ENCODE measurements at places on chromosomes 3 and 15.

GRCh38 chr15:39230205-39230907, 350.5 kb upstream of the THBS1 start:
- peak; percentile 20 for DNase-seq

DNA sequence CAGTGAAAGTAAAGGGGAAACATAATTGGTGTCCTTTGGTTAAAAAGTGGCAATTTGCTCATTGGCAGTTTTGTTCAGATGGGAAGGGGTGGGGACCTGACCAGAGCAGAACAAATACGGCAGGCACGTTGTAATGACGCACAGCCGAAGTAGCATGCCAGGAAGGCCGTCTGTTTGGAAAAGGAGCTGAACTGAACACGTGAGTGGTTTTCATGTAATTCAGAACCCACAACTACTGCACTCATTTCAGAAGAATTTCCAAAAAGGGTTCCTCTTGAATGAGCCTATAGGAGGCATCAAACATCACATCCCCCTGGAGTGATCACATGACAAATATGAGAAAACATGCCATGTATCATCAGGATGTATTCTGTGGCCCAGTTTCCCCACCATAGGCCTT, 42.9 kb upstream of the LMCD1 start:
- DNase-seq, result no peak

DNA sequence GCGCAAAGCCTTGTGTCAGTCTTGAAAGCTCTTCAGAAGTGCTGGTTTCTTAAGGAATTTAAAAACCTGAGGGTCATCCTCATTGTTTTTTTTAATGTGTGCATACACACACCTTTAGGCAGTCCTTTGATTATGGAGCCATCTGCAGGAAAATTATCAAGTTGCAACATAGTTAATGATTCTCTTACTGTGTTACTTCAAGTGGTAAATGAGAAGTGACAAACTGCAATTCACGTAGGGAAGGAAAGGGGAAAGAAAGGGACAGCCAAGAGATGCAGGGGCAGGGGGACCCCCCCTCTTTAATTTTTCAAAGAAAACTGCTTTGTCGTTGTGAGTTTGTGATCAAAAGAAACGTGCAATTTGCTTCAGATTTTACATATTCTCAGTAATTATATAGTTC, 162.4 kb upstream of the CGNL1 start:
- peak; percentile 68 for DNase-seq

- peak; percentile 32 for DNase-seq
Observed at GRCh38 chr15:69225355-69226022, 65.1 kb downstream of the GLCE start.

DNA sequence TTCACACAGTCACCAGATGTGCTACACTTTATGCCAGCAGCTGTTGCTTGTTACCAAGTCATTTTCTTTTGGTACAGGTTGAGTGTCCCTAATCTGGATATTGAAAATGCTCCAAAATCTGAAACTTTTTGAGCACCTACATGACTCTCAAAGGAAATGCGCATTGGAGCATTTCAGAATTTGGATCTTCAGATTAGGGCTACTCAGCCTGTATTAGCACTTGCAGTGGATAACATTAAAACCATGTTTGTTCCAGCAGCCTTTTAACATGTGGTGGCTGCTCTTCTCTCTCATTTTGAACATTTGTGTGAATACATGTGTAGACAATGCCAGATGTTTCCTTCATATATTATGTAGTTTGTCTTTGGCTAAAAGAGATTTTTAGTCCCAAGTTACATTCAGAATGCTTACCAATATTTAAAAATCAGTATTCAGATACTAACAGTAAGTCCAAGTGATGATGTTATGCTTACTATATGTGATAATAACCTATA, 230.9 kb upstream of the UBE2E1 start:
- DNase-seq, result no peak

GRCh38 chr3:14646131-14646573, 5.4 kb upstream of the CCDC174 start:
- no peak for DNase-seq

GRCh38 chr15:65881766-65882434, 12.6 kb downstream of the RAB11A start:
- no peak for DNase-seq

GRCh38 chr15:20355256-20355868, 186.2 kb downstream of the GOLGA6L6 start:
- DNase-seq, result no peak

- peak; percentile 72 for DNase-seq
Observed at GRCh38 chr3:149813367-149814281, 609 bp downstream of the RNF13 start.

GRCh38 chr3:101117465-101117864, 124.2 kb upstream of the ABI3BP start:
- DNase-seq, result no peak

DNA sequence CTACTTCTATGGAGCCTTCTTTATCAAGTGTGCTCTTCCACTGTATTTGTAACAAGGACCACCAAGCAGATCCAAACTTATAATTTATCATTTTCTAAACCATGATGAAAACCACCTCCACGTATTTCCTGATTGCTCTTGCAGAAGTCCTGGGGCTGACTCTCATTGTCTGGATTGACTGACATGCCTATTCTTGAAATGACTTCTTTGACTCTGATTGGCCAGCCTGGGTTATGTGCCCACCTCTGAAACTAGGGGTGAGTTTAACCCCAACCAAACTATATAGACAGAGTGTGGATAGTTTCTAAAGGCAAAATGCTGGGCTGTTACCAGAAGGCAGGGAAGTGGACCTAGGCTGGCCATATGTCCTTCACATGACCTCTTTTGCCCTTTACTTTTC, 12.7 kb downstream of the TMPRSS7 start:
- DNase-seq, result no peak

DNA sequence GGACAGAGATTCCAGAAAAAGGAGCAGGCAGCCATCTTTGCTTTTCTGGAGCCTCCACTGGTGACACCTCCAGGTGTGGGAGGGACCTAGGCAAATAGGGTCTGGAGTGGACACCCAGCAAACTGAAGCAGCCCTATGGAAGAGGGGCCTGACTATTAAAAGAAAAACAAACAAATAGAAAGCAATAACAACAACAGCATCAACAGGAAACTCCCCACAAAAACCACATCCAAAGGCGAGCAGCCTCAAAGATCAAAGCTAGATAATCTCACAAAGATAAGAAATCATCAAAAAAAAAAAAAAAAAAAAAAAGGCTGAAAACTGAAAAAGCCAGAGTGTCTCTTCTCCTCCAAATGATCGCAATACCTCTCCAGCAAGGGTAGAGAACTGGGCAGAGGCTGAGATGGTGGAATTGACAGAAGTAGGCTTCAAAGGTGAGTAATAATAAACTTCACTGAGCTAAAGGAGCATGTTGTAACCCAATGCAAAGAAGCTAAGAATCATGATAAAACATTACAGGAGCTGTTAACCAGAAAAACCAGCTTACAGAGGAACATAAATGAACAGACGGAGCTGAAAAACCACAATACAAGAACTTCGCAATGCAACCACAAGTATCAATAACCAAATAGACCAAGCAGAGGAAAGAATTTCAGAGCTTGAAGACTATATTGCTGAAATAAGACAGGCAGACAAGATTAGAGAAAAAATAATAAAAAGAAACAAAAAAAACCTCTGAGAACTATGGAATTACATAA, 225.4 kb downstream of the CTNNB1 start:
- no peak for DNase-seq

GRCh38 chr3:114421204-114421603, 127.4 kb downstream of the TIGIT start:
- DNase-seq, result no peak

- DNase-seq, result no peak
Observed at GRCh38 chr3:5254281-5255048, 67.0 kb downstream of the EDEM1 start.

DNA sequence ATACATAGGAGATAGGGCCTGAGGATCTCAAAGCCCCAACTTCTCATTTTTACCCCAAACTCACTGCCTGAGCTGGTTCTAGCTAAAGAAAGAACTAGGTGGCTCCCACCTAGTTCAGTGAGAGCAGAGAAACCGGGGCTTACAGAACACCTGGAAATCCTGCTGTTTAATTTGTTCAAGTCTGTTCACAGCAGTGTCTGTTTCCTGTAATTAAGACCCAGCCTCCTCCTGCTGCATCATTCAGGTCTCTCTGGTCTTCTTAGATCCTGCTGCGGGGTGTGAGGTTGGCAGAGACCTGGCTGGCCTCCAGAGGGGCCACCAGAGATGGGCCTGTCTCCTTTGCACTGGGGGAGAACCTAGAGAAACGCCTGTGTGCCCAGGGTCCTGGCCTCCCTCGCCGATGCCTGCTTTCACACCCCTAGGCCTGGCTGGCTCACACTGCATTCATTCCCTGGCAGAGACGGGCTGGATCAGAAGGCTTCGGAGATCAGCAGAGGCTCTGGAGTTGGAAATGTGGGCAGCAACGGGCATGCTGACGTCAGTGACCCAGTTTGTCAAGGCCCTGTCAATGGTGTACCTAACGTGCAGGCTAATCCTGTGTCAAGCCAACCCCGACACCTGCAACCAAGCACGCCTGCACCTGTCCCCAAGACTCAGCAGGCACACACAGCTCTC, 4.9 kb upstream of the CHRNA3 start:
- DNase-seq, result no peak

DNA sequence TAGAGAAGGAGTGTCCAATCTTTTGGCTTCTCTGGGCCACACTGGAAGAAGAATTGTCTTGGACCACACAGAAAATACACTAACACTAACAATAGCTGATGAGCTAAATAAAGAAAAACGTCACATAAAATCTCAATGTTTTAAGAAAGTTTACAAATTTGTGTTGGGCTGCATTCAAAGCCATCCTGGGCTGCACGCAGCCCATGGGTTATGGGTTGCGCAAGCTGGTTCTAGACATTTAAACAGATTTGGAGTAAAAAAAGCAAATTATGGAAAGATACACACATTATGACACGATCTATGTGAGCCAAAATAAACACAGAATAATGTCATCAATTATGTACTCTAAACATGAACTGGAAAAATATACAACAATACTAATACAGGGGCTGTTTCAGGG, 703.3 kb upstream of the LMCD1 start:
- no peak for DNase-seq

DNA sequence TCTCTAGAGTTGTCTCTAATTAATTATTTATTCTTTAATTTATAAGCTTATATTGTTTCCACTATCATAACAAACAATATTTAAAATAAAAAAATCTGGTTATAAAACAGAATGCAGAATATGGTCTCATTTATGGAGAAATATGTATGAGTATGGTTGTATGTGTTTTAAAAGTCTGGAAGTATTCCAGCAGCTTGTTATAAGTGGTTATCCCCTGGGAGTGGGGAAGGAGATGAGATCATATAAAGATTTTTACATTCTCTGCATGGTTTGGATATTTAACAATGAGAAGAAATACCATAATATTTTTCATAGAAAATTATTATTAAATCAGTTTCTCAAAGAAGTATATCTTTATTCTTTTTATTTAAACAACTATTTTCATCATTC, 135.4 kb upstream of the MB21D2 start:
- peak; percentile 32 for DNase-seq

DNA sequence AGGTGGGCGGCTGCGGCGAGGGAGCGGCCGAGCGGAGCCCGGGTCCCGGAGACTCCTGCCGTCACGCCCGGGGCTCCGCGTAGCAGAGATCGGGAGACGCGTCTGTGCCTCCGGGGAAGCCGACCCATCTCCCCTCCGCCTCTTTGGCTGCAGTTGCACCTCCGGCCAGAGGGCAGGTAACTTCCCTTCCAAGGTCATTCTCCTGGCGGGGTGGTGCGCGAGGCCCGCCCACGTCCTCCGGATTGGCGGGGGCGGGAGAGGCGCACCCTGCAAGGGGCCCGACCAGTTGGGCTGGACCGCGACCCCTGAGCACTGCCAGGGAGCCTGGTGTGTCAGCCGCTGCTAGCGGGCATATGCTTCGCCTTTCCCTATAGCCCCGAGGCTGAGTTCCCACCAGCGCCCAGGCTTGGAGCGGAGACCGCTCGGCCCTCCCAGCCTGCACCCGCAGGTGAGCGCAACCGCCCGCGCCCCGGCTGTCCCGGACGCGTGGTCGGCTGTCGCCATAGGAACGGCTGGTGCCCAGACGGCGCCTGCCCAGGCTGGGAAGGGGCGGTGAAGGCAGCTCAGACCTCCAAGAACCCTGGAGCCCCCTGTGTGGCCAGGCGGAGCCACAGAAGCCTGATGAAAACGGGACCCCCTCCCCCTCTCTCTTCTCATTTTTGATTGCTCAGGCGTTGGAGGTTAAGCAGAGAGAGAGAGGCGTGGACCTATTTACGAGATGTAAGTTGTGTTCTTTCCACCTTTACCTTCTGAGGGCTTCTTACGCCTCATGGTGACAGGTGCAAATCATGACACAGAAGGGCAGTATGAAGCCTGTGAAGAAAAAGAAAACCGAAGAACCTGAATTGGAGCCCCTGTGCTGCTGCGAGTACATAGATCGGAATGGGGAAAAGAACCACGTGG, 453 bp downstream of the ZDHHC23 start:
- DNase-seq, result peak; percentile 2

- DNase-seq, result no peak
Observed at GRCh38 chr15:51379390-51379789, 37.9 kb downstream of the GLDN start.

DNA sequence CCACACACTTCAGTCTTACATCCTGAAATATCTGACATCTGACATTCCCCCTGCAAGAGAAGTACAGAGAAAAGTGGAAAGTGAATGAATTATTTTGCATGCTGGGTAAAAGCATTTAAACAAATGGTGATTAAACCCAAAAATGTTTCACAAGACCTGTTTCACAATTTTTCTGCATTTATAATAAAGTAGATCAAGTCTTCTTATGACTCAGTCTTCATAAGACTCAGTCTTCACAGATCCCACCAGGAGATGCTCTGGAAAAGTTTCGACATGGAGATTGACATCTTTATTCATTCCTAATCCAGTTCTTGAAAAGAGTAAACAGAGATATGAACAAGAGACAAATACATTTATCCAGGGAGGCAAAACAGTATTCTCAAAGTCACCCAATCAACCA, 13.2 kb upstream of the EDC3 start:
- no peak for DNase-seq

DNA sequence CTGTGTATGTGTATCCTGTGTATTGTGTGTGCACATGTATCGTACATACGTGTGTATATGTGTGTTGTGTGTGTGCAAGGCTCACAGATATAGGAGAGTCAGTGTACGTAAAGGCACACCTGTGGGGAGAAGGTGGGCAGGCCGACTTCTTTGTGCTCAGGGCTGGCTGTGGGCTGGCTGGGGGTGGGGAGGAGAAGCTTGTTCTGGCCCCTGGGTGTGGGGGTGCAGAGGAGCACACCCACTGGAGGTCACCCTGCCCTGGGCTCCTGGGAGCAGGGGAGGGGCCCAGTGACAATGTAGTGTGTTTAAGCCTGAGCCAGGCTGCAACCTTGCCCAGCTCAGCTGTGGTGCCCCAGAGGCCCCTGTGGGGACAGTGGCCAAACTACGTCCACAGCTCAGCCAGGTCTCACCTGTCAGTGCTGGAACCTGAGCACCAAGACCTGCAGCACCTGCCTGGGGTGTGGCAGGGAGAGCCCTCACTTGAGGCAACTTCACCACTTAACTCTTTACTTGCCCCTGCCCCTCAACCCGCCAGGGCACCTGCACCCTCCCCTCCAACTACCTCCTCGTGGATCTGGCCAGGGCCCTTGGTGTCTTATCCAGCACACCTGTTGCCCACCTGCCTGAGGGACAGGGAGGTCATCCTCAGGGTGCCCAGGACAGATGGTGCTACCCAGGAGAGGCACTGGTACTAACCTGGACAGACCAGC, 2.6 kb upstream of the HHATL start:
- DNase-seq, result no peak

GRCh38 chr3:53218131-53218530, 37.7 kb downstream of the TKT start:
- peak; percentile 33 for DNase-seq
